ENCODE measurements at places on chromosomes 4 and X. TPM values are rescaled to one million over a fixed set of nuclear protein-coding genes. Genes with fewer than 3 reads are reported as not detected.

DNA sequence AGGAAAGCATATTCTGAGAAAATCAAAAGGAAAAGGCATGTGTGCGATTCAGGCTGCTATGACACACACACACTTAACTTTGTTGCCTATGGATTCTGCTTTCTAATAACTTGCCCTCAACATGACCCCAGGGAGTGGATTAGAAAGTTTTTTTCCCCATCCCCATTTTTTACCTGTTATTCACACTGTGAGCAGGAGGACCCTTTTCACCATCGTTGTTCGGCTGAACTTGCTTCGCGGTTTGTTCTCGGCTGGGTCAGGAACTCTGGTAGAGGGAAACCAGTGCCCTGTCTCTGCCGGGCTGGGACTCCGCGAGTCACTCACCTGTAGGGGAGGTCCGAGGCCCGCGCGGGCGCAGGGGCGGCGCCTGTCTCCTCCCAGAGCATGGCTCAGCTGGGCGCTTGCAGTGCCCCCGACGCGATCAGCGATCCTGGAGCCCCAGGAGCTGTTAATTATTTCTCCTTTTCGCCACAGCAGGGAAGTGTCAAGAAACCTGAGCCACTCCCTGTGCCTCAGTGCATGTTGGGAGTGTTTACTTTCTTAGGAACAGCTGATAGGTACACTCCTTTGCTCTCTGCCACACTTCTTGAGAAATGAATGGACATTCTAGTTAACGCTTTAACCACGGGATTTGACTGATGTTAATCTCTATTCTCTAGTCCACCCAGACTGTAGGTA, at the start of gene RASSF6:
Gene RASSF6, minus strand, starts transcription at position 322 of the 678 bp plus-strand sequence. CDS start 8,641 bp downstream, outside the sequence.
- DNase-seq = no peak

GRCh38 chr4:169258141-169258540, 12.6 kb downstream of the SH3RF1 start:
- DNase-seq = no peak

GRCh38 chr4:184459413-184459812, 14.9 kb downstream of the IRF2 start:
- no peak for DNase-seq

DNA sequence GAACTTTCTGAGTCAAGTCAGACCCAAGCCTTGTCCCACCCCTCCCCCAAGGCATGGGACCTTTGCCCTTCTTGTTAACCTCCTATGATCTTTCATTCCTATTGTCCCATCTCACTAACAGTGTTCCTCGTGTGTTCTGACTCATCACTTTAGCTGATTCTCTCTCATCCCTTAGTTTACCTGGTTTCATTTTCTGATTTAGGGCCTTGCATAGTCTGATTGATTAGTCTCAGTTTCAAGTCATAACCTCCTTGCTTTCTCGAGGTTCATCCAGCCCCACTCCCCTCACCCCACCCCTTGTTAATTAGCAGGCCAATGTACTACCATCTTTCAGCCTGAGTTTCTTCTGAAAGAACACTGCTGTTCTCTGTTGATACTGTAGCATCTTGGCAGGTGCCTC, 517.4 kb downstream of the RPA4 start:
- DNase-seq = no peak

DNA sequence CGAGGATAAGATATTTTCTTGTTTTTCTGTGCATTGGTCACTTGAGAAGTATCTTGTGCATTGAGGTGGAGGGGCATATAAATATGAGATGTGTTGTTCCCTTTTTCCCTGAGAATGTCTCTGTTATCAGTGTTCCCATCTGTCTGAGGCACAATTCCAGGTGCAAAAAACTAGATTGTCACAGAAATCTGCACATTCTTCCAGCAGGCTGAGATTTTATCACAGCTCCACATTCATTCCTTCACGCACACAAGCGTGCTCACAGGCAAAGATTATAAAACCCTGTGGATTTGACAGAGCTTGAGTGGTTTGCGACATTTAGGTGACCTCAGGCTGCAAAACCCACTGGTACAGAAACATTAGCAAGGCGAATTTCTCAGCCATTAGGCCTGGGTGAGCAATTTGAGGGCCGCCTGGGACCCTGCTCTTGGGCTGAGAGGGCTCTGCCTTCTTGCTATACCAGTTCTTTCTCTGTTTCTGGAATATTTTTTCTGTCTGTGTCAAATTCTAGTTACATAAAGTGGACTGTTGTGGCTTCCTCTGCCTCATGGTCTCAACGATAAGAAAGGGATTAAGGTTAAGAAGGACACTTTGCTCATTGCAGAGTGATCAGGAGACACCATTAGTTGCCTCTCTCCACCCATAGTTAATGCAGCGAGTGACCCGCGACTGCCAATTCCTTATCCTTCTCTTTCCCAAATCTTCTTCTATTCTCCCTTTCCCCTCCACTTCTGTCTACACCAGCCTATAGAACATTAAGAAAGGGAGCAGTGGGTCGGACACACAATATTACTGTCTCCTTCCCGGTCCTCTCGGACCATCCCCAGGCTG, 86.7 kb upstream of the C1QTNF7 start:
- DNase-seq = no peak

GRCh38 chr4:10083331-10083771, 33.2 kb downstream of the WDR1 start:
- no peak for DNase-seq

DNA sequence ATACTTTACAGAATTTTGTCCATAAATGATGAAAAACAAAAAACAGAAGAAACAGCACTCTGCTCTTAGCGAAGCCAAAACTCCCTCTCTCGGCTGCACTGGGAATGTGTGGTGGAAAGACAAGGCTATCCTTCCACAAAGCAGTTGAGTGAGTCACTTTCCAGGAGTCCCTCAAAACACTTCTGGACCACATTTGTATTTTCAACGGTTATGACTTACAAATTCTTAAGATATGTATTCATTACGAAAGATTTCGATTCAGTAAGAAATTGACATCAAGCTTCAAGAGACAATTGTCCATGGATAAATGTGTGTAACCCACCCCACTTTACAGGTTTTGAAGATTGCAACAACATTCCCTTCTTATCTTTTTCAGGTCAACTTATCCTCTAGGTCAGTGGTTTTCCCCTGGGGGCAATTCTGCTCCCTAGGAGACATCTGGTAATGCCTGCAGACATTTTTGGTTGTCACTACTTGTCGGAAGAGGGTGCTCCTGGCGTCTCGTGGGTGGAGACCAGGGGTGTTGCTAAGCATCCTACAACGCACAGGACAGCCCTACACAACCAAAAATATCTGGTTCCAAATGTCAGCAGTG, 66.7 kb upstream of the MTNR1A start:
- DNase-seq = no peak

The FAM47E gene
- 0.16 TPM for total RNA-seq

The HSFX2 gene
- not detected for total RNA-seq

GRCh38 chr4:106369456-106370060, 980 bp upstream of the GIMD1 start:
- peak; percentile 72 for DNase-seq

The MXD4 gene
- total RNA-seq = 10.9 TPM

The HERC3 gene
- total RNA-seq = 5.4 TPM
